ENCODE measurements at places on chromosomes 4 and X. TPM values are rescaled to one million over a fixed set of nuclear protein-coding genes. Genes with fewer than 3 reads are reported as not detected.
A peak's percentile ranks its signal among the peaks of the same experiment; 100 is the strongest.

GRCh38 chr4:84099599-84099998, 399.5 kb downstream of the NKX6-1 start:
- peak overlapping the region; percentile 50 for H3K27ac ChIP-seq
- no peak for DNase-seq
- no peaks in the 10 kb centered on the region for H3K27me3 ChIP-seq
- H3K36me3 ChIP-seq, result no peaks in the 10 kb centered on the region
- H3K4me3 ChIP-seq, result no peak overlapping the region
- H3K4me1 ChIP-seq, result peaks cover 11% of the 10 kb centered on the region

NR0B1 gene
- 1.3 TPM for total RNA-seq

ARHGAP24 gene
- total RNA-seq, result 15.0 TPM

MAGEC3 gene
- 0.16 TPM for total RNA-seq

Measured in mesothelial cell of epicardium (in vitro differentiated cells).